A549 treated with Mapracorat at 1 μM for 4 hours (cell line): ENCODE measurements at places on chromosomes 2 and 18. TPM values are rescaled to one million over a fixed set of nuclear protein-coding genes. Genes with fewer than 3 reads are reported as not detected.

Gene NOSTRIN
- 1.8 to 3.1 TPM (median 2.2 TPM) in 5 replicates for total RNA-seq

Gene CDKL4
- not detected in 5 replicates for total RNA-seq

Gene GTF2A1L
- not detected in 5 replicates for total RNA-seq

Gene EN1
- 0.70 to 1.3 TPM (median 1.0 TPM) in 5 replicates for total RNA-seq

Gene CHRNG
- total RNA-seq, result not detected in 5 replicates

Gene ALPG
- total RNA-seq, result 0.23 to 0.45 TPM (median 0.28 TPM) in 5 replicates

Gene LYG2
- not detected in 5 replicates for total RNA-seq

Gene AGXT
- not detected in 5 replicates for total RNA-seq

Gene RND3
- total RNA-seq, result 46.2 to 54.1 TPM (median 52.1 TPM) in 5 replicates

Gene CELF4
- not detected in 5 replicates for total RNA-seq

Gene MROH2A
- 0.12 to 0.26 TPM (median 0.18 TPM) in 4 of 5 replicates, not detected in the other for total RNA-seq

Gene DCDC2C
- total RNA-seq, result 0.24 to 0.57 TPM (median 0.38 TPM) in 3 of 5 replicates, not detected in the others

Gene CRIM1
- total RNA-seq, result 120 to 184 TPM (median 148 TPM) in 5 replicates
